ENCODE measurements at places on chromosomes 12 and 14. TPM values are rescaled to one million over a fixed set of nuclear protein-coding genes. Genes with fewer than 3 reads are reported as not detected.

The LRFN5 gene
- polyA plus RNA-seq: not detected

DNA sequence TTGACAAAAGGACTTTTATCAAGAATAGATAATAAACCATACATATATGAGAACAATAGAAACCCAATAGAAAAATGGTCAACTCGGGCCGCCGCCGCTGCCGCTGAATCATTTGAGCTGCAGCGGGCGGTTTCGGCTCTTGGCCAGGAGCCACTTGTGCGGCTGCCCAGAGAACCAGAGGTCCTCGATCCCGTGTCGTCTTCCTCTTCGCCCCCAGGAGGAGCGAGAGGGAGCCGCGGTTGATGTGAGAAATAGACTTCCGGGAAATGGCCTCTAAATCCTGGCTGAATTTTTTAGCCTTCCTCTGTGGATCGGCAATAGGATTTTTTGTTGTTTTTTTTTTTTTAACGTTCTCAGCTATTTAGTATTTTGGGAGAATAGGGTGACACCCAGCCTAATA lies 44.8 kb downstream of the CPSF6 start:
- peak; percentile 23 for DNase-seq
- H3K27me3 ChIP-seq: peaks cover 11% of the 10 kb centered on the region
- H3K4me1 ChIP-seq: peaks cover 10% of the 10 kb centered on the region
- no peaks in the 10 kb centered on the region for H3K36me3 ChIP-seq
- no peak overlapping the region for H3K27ac ChIP-seq

The SAMD15 gene
- not detected for polyA plus RNA-seq

GRCh38 chr14:22613106-22613695 lies 15.1 kb downstream of the ABHD4 start:
- no peak overlapping the region for H3K4me3 ChIP-seq
- H3K4me1 ChIP-seq: no peaks in the 10 kb centered on the region
- H3K36me3 ChIP-seq: peaks cover 17% of the 10 kb centered on the region
- DNase-seq: no peak
- H3K27ac ChIP-seq: no peak overlapping the region
- no peaks in the 10 kb centered on the region for H3K27me3 ChIP-seq

DNA sequence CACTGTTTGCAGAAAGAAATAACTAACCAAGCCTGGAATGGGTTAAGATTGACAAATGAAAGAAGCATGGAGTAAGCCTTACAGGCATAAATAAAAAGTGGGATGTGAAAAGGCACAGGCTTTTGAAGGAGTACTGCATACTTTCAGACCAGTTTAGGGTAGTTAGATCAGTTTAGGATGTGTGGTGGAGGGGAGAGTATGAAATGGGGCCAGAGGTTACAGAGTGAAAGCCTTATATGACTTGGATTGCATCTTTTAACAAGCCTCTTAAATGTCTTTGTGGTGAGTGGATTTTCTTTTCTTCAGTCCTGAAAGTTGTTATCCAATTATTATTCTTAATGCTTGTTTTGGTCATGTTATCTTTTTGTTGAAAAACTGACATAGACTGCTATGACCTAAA lies 52.2 kb upstream of the TRHDE start:
- no peaks in the 10 kb centered on the region for H3K4me1 ChIP-seq
- no peak for DNase-seq
- no peaks in the 10 kb centered on the region for H3K27me3 ChIP-seq
- H3K27ac ChIP-seq: no peak overlapping the region
- H3K36me3 ChIP-seq: no peaks in the 10 kb centered on the region

DNA sequence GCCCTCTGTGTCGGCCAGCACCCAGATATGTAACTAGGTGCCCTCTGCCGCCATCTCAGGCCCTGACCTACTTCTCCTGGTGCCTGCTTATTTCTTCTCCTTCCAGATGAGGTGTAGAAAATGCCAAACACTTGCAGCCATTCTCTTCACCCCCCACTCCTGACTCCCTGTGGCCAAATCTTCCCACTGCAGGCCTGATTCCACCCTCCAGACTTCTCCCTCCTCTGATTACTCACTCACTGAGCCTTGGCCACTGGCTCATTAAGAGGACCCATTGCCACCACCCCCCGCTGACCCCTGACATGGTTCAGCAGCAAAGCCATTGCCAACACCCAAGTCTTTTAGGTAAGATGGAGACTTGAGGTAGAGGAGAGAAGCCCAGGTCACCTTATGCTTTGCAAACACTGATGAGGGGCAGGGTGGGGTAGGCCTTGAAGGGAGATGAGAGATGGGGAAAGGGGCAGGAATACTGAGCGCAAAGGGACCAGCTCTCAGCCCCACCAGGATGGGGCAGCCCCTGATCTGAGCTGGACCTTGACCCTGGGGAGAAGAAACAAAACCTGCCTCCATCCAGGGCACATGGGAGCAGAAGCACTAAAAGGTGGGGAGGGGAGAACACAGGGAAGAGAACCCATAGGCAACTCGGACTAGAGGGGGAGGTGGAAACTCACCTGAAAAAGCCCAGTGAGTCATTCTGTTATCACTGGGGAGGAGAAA lies 25.1 kb upstream of the ANO2 start:
- H3K4me1 ChIP-seq: no peaks in the 10 kb centered on the region
- DNase-seq: no peak
- H3K27ac ChIP-seq: no peak overlapping the region
- no peaks in the 10 kb centered on the region for H3K36me3 ChIP-seq

- peak overlapping the region; percentile 35 for H3K4me3 ChIP-seq
- no peak for DNase-seq
- peaks cover 6% of the 10 kb centered on the region for H3K4me1 ChIP-seq
- H3K36me3 ChIP-seq: peaks cover 2% of the 10 kb centered on the region
- no peaks in the 10 kb centered on the region for H3K27me3 ChIP-seq
Observed at GRCh38 chr12:109863847-109864712, 16.3 kb downstream of the GLTP start.

The PCED1B gene
- polyA plus RNA-seq: 59.4 TPM

The SCNN1A gene
- 0.23 TPM for polyA plus RNA-seq

Measured in CD4-positive, CD25-positive, alpha-beta regulatory T cell (primary cell).